ENCODE measurements at places on chromosomes 7 and 10.
A peak's percentile ranks its signal among the peaks of the same experiment; 100 is the strongest.

DNA sequence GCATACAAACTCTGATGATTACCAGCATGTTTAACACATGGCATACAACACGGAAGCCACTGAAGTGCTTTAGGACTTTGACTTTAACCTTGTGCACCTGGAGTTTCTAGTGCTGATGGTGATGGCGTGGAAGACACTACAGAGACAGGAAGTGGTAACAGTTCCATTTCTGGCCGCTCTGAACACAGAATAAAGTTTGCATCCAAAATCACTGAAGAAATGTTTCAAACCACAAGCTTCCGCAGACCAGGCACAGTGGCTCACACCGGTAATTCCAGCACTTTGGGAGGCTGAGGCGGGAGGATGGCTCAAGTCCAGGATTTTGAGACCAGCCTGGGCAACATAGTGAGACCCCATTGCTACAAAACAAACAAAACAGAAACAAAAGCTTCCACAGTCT, 40.3 kb upstream of the TNPO3 start:
- DNase-seq, result no peak

DNA sequence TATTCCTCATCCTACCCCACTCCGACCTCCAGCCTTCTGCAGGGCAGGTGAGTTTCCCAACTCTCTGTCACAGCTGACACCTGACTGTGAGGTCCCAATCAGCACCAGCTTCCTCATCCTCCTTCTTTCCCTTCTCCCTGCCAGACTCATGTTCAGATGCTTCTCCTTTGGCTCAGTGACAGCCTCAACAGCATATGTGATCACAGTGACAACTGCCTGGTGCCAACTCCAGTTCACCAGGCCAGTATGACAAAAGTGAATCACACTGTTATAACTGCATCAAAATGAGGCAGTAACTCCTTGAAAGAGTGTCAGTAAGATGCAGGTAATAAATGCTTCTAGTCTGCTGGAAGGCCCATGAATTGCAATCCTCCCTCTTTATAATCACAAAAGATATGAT, 46.8 kb upstream of the NFE2L3 start:
- DNase-seq, result no peak

- DNase-seq, result peak; percentile 81
Measured at GRCh38 chr7:106421181-106421762, 136.5 kb upstream of the NAMPT start.

DNA sequence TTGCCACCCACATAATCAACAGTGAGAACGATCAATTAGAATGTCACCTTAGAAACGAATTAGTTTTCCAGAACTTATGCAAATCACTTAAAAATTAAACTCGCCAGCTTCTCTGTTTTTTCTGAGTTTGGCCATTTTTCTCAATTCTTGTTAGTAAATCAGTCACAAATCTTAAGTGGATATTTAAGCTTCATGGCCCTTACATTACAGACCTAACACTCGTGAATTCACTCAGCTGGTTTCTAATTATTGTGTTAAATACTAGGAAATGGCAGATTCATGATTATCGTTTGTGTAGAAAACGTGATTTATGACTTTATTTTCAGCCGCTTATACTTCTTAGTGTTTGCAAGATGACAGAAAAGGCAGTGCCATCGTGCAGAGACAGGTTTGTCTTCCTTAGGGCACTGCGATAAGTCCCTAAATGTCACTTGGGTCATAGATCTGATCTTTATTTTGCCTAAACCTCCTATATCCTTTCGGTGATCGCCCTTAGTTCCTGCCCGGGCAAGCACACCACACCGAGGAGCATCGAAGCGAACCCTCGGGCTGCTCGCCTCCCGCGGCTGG, 587 bp upstream of the CELF2 start:
- no peak for DNase-seq

- DNase-seq, result no peak
Measured at GRCh38 chr7:30222515-30223215, 61.7 kb upstream of the ZNRF2 start.

DNA sequence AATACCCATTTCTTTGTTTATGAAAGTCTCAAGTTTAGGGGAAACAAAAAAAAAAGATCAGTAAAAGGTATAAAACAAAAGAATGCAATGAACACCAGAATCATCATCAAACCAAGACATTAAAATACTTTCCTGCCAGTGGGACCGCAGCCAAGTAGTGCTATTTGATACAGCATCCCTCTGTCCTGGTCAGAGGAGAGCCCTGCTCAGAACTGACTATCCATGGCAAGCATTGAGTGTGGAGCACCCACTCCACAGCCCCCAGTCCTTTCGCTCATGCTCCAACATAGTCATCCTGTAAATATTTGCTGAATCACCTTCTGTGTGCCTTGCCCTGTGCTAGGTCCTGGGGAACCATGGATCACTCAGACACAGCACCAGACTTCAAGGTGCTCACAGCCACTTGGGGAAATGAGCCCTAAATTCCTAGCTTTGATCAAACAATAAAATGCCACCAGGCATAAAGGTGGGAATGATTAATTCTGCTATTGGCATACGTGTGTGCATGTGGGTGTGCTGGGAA, 213.6 kb upstream of the TBX20 start:
- DNase-seq, result no peak

GRCh38 chr7:150784954-150785353, 15.2 kb downstream of the TMEM176B start:
- no peak for DNase-seq

- DNase-seq, result no peak
Measured at GRCh38 chr7:70659263-70659662, 472.7 kb upstream of the GALNT17 start.

DNA sequence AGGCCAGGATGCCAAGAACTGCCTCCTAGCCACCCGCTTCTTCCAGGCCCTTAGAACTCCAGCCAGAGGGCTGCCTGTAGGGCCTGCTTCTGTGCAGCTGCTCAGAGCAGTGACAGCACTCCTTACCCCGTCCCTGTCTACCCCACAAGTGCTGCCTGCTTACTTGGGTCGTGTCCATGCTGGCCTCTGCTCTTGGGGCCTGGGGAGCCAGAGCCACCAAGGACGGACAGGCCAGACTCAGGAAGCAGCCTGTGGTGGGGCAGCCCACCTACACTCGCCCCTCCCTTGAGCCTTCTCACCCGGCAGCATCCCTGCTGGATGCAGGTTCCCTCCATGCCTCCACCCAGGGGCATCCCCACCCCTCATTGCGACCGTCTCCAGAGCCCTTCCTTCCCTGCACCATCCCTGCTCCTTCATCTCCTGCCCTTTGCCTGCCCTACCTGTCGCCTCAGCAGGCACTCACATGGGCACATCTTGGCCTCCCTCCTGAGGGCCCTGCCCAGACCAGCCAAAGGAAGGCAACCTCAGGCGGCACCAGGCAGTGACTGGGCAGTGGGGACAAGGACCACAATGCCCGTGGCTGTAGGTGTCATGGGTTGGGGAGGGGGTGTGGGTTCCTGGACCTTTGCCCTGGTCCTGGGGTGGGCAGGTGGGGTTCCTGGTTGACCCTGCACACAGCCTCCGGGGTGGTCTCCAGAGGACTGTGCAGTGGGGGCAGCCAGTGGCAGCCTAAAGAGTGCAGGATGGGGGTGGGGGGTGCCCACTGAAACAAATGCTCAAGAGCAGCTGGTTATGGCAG, 78.0 kb upstream of the TNS3 start:
- no peak for DNase-seq

DNA sequence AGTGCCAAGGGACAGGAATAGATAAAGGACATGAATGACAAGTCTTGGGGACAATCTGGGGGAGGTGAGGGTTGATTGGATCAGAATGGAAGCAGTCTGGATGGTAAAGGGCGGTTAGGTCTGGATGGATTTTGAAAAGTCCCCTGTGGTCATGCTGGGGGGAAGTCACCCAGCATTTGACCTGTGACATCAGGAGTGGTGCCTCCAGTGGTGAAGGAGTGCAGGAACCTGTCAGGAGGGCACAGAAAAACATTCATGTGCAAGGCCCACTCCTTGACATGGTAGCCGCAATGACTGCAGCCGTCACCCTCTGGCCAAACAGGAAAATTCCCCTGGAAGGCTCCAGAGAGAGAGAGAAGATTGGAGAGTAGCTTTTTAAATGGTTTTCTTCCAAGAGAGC, 304.8 kb downstream of the GFRA1 start:
- DNase-seq, result no peak

DNA sequence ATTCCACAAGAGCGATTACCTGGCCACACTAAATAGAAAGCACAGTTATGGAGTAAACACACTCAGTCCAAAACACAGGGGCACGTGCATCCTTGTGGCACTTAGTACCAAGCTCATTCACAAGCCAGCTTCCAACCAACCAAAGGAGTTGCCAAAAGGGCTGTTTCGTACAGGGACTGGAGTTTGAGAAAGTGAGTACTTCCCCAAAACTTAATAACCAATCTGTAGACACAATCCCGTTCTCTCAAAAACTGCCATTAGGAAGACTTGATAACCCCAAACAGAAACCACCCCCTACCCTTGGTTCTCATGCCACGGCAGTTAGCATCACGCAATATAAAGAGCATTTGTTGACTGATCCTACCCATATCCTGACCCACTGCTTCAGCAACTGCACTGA, 166.2 kb upstream of the ASAH2 start:
- peak; percentile 73 for DNase-seq

GRCh38 chr10:49609006-49609282, 1.2 kb upstream of the SLC18A3 start:
- no peak for DNase-seq

DNA sequence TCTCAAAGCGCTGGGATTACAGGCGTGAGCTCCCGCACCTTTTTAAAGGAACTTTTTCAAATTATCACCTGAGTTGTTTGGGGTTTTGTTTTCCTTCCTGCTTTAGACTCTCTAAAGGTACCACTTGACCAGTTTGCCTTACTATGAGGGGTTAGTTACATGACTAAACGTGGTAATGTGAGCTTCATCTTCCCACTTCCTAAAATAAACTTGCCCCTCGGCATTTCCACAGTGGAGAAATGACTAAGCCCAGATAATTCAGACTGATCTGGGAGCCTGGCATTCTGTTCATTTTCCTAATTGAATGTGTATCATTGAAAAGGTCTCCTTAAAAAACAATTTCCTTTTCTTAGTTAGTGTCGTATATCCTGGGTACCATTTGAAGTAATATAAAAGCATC, 163.4 kb downstream of the PLXDC2 start:
- DNase-seq, result no peak

DNA sequence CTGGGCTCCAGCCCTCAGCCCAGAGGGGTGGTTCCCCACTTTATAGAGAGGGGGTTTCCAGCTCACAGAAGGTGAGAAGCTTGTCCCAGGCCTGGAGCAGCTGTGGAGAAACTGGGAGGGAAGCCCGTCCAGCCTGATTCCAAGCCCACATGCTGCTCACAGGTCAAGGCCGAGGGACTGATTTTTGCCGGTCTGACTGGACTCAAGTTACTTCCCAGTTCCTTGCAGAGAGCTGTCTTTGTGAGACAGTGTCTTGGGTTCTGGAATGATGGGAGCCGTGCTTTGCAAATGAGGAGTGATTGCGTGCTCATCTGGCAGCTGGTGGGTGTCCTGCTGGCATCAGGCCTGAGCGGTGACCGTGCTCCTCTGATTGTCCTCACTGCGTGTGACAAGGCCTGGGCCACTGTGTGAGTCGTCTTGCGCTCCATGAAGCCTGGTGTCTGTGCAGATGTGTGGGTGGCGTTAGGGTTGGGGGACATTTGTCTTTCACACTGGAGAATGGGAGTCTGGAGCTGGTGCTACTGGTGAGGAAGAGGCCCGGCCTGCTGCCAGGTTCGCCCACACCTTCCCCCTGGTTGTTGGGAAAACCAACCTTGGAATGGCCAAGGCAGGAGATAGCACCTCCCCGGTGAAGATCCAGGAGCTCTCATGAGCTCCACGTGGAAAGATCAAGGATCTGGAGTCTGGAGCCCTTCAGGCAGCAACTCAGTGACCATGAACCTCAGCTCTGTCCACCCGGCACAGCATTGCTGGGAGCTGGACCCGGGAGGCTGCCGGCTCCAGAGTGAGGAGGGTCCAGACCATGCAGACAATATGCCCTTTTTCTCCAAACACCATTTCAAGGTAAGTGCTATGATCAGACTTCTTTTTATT, 129.6 kb downstream of the SMURF1 start:
- DNase-seq, result no peak

DNA sequence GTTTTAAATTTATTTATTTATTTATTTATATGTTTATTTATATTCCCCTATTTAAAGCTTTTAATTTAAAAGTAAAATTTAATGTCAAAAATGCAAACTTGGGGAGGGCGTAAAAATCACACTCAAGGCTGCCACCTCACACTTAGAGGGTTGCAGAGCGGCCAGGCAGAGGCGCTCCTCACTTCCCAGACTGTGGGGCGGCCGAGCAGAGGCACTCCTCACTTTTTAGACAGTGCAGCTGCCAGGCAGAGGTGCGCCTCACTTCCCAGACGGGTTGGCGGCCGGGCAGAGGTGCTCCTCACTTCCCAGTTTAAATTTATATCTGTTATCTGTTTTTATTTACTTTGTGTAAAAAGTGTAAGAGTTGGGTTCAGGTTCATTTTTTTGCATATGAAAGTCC, 10.0 kb upstream of the ZNF425 start:
- no peak for DNase-seq

DNA sequence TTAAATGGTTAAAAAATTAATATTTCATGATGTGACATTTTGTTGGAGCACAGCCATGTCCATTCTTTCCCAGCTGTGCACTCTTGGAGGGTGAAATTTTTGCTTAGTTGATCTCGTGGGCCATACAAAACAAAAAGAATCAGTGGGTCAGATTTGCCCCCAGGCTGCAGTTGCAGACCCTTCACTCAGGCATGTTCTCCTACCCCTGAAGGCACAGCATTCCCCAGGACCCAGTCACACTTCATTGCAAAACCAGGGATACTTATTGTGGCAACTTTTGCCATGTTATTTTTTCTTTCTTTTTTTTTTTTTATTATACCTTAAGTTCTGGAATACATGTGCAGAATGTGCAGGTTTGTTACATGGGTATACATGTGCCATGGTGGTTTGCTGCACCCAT, 6.0 kb downstream of the TAS2R40 start:
- no peak for DNase-seq

- DNase-seq, result no peak
Measured at GRCh38 chr7:150941351-150942000, 36.6 kb downstream of the KCNH2 start.

DNA sequence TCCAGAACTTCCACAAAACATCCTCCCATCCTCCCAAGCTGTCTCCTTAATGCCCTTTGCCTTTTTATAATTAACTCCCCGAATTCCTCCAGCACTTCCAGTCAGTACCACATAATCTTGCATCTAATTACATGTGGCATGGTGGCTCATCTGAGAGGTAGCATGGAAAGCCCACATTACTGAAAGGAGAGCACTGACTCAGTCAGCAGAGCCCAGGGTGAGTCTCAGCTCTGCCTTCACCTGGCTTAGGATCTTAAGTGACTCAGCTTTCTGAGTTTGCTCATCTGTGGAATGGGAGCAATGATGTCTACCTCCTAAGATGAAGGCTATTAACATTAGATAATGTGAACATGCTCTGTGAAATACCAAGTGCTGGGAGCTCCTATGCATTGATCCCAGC, 433.9 kb downstream of the SORCS3 start:
- DNase-seq, result no peak

- DNase-seq, result no peak
Measured at GRCh38 chr7:24408798-24409430, 124.9 kb downstream of the NPY start.

- DNase-seq, result peak; percentile 43
Measured at GRCh38 chr10:74177140-74177677, 26.2 kb downstream of the ADK start.
